ENCODE measurements at places on chromosomes 6 and 20. TPM values are rescaled to one million over a fixed set of nuclear protein-coding genes. Genes with fewer than 3 reads are reported as not detected.

The KIAA0408 gene
- total RNA-seq, result 16.9 TPM

The SAPCD1 gene
- 16.7 TPM for total RNA-seq

The NKAIN4 gene
- total RNA-seq, result not detected

The SLC16A10 gene
- 2.8 TPM for total RNA-seq

The ZNF184 gene
- total RNA-seq, result 8.0 TPM

Data from activated T-helper 1 cell treated with anti-CD3 and anti-CD28 coated beads, Interleukin-12 subunit alpha, Interleukin-12 subunit beta, Interleukin-2, Interleukin-4 antibody, amounts not matched to agents 30 ng/mL and 10 ng/mL and 1 ng/mL, durations not matched to agents 14 hours and 24 hours and 36 hours (primary cell).